ENCODE measurements at places on chromosomes 1 and 21. TPM values are rescaled to one million over a fixed set of nuclear protein-coding genes. Genes with fewer than 3 reads are reported as not detected.

Gene ADGRL4
- 34.7 TPM for total RNA-seq

Gene TRAF5
- total RNA-seq: 26.7 TPM

Gene GJA5
- 2.9 TPM for total RNA-seq

Gene KMO
- 0.33 TPM for total RNA-seq

Gene WLS
- 163 TPM for total RNA-seq

Gene THEM5
- total RNA-seq: not detected

Gene TMPRSS15
- total RNA-seq: not detected
